ENCODE measurements at places on chromosomes 11 and 22. TPM values are rescaled to one million over a fixed set of nuclear protein-coding genes. Genes with fewer than 3 reads are reported as not detected.

DNA sequence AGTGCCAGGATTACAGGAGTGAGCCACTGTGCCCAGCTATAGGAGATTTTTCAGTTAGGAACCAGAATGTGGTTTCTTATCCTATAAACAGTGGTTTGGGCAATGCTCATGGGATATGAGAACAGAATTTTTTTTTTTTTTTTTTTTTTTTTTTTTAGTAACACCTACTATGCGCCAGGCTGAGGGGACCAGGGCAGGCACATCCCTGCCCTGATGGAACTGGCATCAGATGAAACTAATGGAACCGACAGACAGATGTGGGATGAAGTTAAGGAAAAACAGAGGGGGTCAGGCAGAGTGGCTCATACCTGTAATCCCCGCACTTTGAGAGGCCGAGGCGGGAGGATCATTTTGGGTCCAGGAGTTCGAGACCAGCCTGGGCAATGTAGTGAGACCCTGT is 4.9 kb downstream of the SEC14L4 start:
- no peak for DNase-seq

- H3K4me1 ChIP-seq = no peaks in the 10 kb centered on the region
- H3K36me3 ChIP-seq = no peaks in the 10 kb centered on the region
- no peak overlapping the region for H3K27ac ChIP-seq
- no peak overlapping the region for H3K4me3 ChIP-seq
- DNase-seq = no peak
These were observed 59.3 kb upstream of the TTC12 start for GRCh38 chr11:113255096-113255495.

GRCh38 chr22:36867695-36868094 is 6.9 kb downstream of the NCF4 start:
- H3K27me3 ChIP-seq = no peaks in the 10 kb centered on the region
- no peak overlapping the region for H3K27ac ChIP-seq
- H3K4me3 ChIP-seq = no peak overlapping the region
- no peaks in the 10 kb centered on the region for H3K4me1 ChIP-seq

DNA sequence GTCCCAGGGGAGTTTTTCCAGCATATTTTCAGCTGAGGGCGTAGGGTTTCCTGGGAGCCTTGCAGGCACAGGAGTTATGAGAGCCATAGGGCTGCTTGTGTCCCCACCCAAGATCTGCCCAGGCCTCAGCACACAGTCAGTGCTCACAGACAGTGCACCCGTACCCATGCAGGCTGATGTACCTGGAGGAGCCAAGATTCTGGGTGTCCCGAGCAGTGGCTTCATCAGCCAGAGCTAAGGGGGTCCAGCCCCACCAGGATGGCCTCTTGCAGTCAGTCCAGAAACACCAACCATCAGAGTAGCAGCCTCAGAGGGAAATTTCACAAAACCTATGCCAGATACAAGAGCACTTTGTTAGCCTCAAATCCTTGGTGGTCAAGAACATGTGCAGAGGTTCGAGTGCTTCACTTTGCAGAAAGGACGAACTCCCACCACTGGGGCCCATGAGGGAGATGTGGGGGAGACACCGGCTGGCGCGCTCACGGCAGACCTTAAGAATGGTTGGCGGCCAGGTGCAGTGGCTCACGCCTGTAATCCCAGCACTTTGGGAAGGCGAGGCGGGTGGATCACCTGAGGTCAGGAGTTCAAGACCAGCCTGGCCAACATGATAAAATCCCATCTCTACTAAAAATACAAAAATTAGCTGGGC is 43.8 kb upstream of the RTL6 start:
- no peaks in the 10 kb centered on the region for H3K27me3 ChIP-seq
- DNase-seq = no peak
- no peak overlapping the region for H3K27ac ChIP-seq
- H3K4me1 ChIP-seq = no peaks in the 10 kb centered on the region
- no peaks in the 10 kb centered on the region for H3K36me3 ChIP-seq
- H3K4me3 ChIP-seq = no peak overlapping the region

Gene CRYAB
- total RNA-seq = 33.7 TPM

- no peak for DNase-seq
- H3K4me3 ChIP-seq = no peak overlapping the region
- peaks cover 4% of the 10 kb centered on the region for H3K36me3 ChIP-seq
- H3K27me3 ChIP-seq = no peaks in the 10 kb centered on the region
- H3K4me1 ChIP-seq = peaks cover 32% of the 10 kb centered on the region
These were observed 7.6 kb downstream of the TP53I11 start for GRCh38 chr11:44943118-44943517.

All from upper lobe of left lung (tissue), 6 donors.